Kidney epithelial cell (primary cell): ENCODE measurements at places on chromosomes 5 and 9. TPM values are rescaled to one million over a fixed set of nuclear protein-coding genes. Genes with fewer than 3 reads are reported as not detected.

GRCh38 chr9:98403715-98404114 is 148.3 kb upstream of the TBC1D2 start:
- DNase-seq = no peak

LHX2 gene
- total RNA-seq = not detected in 2 replicates

GRCh38 chr9:98900725-98901124 is 43.0 kb upstream of the COL15A1 start:
- DNase-seq = no peak

CDC20B gene
- total RNA-seq = 0.27 TPM in 1 of 2 replicates, not detected in the other

PLPP7 gene
- 2.6 and 4.6 TPM in 2 replicates for total RNA-seq

DNA sequence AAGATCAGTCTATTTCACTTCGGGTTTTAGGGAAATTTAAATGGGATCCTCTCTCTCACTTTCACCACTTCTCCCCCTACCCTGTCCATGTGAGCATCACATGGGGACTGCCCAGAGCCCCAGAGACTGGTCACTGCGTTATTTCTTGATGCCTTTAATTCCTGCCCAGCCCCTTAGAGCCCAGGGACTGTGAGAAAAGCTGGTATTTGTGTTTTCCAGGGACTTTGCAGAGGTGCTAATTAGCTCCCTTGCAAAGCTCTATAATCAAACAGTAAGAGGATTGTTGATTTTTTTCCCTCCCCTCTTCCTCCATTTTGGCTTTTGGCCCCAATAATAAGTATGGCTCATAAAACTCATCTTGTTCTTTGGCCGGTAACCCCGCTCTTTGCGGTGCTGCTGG is 35.6 kb downstream of the NTRK2 start:
- DNase-seq = no peak

GRCh38 chr5:149750596-149750995 is 20.5 kb downstream of the PPARGC1B start:
- no peak for DNase-seq

PPP3R2 gene
- not detected in 2 replicates for total RNA-seq

LCN12 gene
- 1.2 TPM in 1 of 2 replicates, not detected in the other for total RNA-seq

GRCh38 chr9:21996438-21996837 is 1.8 kb downstream of the CDKN2B-AS1 start:
- DNase-seq = no peak

DNA sequence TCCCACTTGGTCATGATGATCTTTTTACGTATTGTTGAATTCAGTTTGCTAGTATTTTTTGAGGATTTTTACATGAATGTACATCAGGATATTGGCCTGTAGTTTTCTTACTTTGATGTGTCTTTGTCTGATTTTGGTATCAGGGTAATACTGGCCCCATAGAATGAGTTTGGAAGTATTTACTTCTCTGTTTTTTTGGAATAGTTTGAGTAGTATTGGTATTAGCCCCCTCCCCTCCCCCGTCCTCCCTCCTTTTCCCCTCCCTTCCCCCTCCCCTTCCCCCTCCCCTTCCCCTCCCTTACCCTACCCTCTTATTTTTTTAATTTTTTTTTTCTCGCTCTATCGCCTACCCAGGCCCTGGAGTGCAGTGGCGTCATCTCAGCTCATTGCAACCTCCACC is 10.3 kb downstream of the CDK7 start:
- DNase-seq = no peak

DNA sequence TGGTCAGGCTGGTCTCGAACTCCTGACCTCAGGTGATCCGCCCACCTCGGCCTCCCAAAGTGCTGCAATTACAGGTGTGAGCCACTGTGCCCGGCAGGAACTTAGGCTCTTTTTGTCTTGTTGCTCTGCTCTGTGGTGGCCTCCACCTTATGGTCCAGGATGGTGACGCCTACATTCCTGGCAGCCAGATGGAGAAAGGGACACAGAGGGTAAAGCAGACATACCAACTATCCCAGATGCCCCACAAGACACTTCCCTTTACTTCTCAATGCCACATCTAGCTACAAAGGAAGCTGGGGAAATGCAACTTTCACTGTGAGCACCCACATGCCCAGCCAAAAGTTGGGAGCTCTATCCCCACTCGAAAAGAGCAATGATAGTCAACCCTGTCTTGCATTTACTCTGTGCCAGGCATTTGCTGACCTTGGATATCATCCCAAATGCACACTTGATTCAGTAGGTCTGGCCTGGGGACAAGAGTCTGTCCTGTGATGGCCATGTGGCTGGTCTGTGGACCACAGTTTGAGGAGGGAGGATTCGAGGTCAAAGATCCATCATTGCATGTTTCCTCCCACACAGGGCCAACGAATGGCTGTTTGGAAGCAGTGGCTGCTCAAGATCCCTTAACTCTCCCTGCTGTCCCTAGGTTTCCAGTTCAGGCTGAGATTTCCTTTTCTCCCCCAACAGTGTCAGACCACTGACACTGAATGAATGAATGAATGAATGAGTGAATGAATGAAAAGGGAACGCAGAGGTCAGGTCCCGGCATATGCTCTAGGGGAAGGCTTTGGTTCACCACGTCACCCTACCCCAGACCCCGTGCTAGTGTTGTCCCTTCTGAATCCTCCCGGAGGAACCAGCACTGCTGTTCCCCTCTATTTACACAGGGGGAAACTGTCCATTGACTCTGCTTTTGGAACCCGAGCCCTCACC is 1.4 kb upstream of the ERGIC1 start:
- DNase-seq = no peak

SPATA31E1 gene
- not detected in 2 replicates for total RNA-seq

DNA sequence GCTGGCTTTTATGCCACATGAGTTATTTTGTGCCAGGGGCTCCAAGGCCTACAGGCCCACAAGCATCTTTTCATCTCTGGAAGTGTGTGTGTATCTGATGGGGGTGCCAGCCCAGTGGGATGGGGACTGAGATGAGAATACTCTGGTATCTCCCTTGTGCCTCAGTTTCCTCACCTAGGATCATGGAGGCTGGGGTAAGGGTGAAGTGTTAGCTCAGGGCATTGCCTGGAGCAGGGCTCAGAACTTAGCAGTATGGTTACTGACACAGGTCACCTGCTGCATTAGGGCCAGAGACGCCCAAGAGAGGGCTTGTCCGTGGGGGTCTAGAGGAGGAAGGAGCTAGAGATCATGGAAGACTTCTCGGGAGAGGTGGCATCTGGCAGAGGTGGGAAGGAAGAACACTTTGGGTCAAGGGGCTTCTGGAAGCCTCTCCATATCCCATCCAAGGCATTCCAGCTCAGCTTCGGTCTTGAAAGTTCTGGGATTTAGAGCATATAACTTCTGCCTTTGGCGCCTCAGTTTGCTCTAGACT is 742 bp upstream of the WNK2 start:
- no peak for DNase-seq

DNA sequence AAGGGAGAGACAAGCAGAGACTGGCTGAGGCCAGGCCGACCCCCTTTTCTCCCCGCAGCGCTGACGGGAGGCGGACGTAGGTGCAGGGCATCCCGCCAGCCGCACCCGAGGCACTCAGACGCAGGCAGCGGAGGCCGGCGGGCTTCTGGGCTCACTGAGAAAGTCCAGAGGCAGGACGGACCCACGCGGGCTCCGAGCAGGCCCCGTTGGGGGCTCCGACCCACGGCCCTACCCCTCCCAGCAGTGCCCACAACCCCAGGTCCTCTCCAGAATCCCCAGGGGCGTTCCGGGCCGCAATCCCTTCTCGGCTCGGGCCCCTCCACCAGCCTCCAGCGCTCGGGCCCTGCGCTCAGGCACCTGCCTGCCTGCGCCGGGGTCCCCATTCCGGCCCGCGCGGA is 543 bp downstream of the MTMR12 start:
- DNase-seq = no peak

GRCh38 chr5:103849934-103850333 is 287.3 kb upstream of the NUDT12 start:
- DNase-seq = peak; percentile 91

DNA sequence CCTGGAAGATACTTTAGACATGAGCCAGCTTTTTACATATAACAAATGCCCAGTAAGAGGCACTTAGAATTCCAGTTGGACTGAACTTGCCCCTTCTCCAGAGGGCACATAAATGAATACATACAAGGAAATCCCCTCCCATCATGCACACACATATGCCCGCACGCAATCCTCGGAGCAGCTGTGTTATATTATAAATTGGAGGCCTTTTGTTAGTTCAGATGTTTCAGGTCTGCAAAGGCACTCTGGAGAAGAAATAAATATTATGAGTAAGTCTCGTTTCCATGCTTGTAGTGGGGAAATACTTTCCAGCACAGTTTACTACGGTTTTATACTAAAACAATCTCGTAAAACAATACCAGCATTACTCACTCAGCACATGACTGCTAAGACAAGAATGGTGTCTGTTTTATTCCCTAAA is 17.6 kb upstream of the MUSK start:
- DNase-seq = no peak

- DNase-seq = no peak
Observed at GRCh38 chr9:89748831-89749499, 144.2 kb downstream of the GADD45G start.

DNA sequence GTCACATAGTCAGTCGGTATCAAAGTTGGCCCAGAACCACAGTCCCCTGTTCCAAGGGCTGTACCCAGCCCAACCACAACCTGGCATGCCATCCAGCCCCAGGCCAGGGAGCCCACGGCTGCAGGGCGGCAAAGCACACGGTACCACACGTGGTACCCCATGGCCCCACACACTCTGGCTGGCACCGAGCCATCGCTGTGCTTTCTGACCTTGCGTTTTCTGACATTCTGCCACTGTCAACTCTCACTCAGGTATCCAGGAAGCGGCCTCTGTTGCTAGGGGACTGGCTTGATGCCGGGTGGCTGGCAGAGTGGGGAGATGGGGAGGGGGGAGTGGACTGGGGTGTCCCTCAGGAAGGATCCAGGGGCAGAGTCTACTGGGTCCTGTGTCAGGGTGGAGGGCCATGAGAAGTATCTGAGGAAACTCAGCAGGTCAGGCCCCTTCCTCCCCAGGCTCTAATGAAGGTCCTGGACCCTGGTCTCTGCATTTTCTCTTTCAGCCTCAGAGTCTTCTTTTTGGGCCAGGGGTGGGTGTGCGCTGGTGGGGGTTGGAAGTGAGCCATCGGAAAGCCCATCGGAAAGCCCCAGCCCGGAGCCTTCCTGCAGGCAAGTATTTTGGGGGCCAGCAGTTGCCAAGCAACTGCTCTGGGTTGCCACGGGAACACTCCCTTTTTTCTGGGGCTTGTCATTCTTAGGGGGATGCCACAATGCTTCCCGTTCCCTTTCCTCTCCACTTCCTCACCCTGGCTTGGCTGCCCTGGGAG is 21.0 kb upstream of the RALGDS start:
- DNase-seq = no peak

SGCD gene
- total RNA-seq = 0.29 and 0.34 TPM in 2 replicates

- DNase-seq = no peak
Observed at GRCh38 chr5:132001647-132002561, 9.6 kb downstream of the ACSL6 start.

GRCh38 chr5:158054223-158055110 is 195.5 kb upstream of the CLINT1 start:
- DNase-seq = no peak

GRCh38 chr5:17056141-17056631 is 120.1 kb upstream of the MYO10 start:
- peak; percentile 12 for DNase-seq

DNA sequence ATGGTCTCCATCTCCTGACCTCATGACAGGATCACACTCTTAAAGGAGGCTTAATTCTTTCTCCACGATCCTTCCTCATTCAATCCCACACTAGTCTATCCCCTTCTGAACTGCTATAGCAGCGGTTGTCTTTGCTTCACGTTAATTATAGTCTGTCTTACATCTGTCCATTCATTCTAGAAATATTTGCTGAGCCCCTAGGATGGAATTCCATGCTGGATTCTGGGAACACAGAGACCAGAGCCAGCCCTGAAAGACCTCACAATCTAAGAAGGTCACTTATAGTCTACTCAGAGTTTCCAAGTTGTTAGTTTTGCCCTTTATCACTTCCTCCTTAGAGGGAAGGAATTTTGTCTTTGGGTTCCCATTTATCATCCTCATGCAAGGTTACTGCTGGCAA is 193.5 kb downstream of the GAS1 start:
- DNase-seq = no peak

DNA sequence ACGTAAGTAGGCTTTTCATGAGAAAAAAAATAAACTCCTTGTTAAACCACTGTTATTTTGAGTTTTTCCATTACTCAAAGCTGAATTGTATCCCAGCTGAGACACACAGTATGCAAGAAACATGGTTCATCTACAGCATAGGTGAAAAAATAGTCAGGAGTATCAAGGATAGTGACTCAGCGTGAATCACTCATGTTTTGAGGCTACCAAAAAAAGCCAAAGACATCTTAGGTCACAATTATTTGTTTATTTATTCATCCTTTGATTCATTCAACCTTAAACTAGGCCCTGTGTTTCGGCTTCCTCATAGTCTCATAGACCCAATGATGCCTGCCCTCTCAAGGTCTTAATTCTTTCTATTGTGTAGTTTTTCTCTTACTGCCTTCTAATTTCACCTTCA is 32.9 kb upstream of the STX17 start:
- DNase-seq = peak; percentile 7

DNA sequence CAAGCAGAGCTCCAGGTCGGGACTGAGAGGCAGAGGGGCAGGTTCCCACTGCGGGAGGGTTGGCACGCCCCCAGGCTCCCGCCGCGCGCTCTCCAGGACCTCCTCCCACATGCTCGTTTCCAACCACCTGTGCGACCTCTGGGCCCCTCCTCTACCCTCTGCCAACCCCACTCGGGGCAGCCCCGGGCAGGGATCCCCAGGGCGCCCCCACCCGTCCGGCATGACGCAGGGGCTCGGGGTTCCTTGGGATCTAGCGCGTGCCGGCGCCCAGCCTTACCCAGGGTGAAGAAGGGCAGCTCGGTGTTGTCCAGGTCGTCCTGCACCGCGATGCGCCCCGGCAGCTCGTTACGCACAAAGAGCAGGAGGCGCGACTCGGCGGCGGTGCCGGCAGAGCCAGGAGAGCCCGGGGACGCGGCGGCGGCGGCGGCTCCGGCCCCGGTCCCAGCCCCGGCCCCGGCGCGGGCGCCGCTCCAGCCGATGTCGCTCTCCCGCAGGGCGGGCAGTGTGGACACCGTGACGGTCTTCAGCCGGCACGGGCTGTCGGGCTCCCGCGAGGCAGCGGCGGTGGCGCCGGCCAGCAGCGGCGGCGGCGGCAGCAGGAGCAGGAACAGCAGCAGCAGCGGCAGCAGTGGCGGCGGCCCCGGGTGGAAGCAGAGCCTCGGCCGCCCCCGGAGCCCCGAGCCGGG is 494 bp downstream of the ASTN2 start:
- DNase-seq = no peak

DNA sequence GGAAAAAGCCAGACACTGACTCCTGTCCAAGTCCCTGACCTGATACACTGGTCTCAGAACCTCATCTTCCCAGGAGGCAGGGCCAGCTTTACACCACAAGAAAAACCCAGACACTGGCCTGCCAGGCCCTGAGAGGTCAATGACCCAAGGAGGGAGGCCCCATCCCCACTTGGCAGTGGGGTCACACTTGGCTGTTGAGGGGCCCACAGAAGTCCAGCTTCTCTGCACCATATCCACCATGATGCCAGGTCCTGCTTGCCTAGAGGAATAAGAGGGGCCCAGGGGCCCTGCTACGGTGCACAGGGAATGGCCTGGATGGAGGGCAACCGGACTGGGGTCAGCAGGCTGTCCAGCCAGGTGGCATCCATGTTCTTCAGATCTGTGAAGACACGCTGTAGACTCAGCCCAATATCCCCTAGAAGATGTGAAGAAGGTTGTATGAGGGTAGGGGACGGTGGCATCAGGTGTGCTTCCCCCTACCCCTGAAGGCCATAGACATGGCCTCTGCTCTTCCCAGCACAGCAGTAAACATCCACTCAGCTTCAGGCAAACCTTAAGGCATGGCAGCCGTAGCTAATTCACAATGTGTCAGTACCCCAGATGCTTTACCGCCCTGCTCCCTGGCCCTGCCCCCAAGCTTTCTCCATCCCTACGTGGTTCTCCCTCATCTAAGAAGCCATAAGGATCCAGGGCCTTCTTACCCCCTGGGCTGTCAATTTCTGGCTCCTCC is 6.7 kb downstream of the IRF1 start:
- no peak for DNase-seq

- DNase-seq = no peak
Observed at GRCh38 chr5:133232911-133233310, 181.1 kb downstream of the HSPA4 start.
